ENCODE measurements at places on chromosomes 5 and 9.

- no peak for DNase-seq
Measured at GRCh38 chr5:156824800-156825199, 25.3 kb upstream of the PPP1R2B start.

- no peak for DNase-seq
Measured at GRCh38 chr5:180599981-180600553, 8.8 kb upstream of the SCGB3A1 start.

- no peak for DNase-seq
Measured at GRCh38 chr5:169367861-169368260, 66.9 kb upstream of the SLIT3 start.

DNA sequence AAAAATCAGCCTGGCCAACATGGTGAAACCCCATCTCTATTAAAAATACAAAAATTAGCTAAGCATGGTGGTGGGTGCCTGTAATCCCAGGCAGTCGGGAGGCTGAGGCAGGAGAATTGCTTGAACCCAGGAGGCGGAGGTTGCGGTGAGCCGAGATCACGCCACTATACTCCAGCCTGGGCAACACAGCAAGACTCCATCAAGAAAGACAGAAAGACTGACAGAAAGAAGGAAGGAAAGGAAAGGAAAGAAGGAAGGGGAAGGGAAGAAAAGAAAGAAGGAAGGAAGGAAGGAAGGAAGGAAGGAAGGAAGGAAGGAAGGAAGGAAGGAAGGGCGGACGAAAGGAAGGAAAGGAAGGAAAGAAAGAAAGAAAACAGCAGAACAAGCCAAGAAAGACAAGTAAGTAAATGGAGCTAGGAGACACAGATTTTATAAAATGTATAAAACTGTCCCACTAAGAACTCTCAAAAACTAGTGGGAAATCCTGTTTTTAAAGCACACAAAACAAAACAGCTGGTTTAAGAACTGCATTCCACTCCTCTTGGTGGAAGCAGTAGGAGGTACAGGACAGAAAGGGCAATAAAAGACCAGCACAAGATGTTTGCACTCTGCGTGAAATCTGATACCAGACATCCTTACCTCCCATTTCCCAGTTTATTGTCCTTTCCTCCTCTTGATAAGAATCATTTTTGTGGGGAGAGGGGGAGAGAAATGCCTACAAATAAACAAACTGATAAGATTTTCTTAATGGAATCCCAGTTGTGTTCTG lies 46.7 kb downstream of the MYO10 start:
- no peak for DNase-seq

GRCh38 chr5:146283344-146283761 lies 55.3 kb upstream of the POU4F3 start:
- DNase-seq, result no peak

DNA sequence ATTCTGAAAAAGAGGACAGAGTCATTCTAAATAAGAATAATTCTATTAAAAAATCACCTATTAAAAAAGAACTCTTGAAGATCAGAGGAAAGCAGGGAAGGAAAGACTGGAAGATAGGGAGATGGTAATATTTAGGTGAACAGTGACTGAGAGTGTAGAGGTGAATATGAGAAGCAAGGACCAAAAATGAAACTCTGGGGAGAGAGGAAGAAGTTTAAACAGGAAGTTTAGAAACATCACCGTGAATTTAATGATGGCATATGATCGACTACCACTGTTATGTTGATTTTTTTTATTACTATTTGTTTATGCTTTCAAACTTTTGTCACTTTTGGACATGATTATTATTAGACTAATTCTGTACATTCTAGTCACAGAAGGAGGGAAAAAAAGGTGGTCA lies 1.7 kb upstream of the SPINK6 start:
- no peak for DNase-seq

DNA sequence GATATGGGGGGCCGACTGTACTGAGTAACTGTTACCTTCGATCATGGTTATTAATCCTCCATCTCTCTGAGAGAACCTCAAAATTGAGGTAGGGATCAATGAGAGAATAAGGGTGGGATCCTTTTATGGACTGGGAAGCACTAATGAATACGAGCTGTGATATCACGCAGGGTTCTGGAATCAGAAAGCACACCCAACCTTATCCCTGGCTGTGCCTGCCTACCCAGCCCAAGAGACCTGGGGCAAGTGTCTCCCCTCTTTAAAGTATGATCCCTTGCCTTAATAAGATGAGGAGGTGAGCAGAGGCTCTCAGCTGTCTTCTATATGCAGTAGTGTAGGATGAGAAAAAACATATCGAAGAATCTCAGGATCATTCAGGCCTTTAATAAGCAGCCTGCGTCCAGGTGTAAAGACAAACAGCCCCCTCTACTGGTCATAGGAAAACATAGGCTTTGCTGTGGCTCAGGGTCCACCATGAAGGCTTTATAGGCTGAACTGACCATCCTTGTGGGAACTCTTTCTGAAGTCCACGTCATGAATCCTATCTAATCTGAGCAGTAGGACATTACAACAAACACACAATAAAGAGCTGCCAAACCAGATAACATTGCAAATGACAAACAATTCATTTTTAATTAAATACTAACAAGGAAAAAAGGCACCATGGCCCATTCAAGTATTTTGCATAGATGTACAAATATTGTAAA lies 16.8 kb downstream of the NIPAL4 start:
- DNase-seq, result no peak

DNA sequence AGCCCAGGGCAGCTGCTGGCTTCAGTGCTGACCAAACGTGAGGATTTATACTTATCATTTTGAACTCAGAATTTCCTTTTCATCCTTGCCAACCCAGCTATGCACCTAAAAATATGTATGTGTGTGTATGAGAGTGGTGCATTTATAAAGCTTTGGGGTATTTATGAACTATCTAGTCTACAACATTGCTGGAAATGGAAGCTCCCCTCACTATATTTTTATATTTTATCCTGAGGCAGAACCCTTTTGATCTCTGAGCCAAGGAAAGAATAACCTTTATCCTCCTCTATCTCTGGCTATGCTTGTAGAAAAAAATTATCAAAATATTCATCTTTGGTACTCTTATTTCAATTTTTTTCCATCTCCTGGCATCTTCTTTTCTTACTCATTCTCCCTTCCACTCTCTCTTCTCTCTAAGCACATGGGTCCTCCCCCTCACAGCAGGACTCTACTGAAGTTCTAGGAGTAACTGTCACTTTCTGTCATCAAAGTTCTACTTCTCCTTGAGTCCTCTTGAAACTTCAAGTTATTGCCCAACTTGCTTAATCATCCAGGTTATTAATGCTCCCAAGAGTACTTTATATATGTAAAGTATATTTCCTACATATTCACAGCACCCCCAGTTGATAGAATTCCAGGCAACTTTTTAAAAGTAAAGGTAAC lies 190.9 kb downstream of the HINT1 start:
- no peak for DNase-seq

- no peak for DNase-seq
Measured at GRCh38 chr5:146962801-146963355, 84.3 kb upstream of the PPP2R2B start.

GRCh38 chr5:31270396-31270795 lies 76.9 kb downstream of the CDH6 start:
- DNase-seq, result no peak

DNA sequence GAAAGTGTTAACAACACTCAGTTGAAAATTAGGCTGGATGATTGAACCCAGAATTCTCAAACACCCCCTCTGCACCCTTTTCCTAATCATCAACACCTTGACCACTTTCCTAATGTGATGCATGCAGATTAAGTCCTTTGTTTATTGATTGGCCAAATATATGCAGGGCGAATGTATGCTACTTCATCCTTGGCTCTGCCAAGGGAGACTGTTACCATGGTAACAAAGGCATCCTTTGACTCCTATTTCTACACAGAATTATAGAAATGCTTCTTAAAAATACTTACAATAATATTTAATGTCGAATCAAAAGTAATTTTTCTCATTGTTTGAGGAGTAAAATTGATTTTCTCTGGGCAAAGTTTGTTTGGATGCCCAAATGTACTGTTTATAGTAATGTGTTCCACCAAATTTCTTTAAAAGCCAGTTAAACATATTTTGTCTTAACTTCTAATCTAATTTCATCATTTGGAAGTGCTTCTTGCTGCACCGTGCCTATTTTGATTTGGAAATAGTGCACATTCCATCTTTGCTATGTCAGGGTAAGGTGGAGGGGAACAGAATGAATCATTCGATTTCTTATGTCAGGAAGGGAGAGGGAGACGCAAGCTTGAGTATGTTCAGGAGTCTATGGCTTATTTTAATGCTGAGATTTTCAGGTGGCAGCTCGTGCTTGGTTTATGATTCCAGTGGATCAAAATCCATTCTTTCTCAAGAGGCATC lies 1384.3 kb upstream of the WWC1 start:
- DNase-seq, result no peak

DNA sequence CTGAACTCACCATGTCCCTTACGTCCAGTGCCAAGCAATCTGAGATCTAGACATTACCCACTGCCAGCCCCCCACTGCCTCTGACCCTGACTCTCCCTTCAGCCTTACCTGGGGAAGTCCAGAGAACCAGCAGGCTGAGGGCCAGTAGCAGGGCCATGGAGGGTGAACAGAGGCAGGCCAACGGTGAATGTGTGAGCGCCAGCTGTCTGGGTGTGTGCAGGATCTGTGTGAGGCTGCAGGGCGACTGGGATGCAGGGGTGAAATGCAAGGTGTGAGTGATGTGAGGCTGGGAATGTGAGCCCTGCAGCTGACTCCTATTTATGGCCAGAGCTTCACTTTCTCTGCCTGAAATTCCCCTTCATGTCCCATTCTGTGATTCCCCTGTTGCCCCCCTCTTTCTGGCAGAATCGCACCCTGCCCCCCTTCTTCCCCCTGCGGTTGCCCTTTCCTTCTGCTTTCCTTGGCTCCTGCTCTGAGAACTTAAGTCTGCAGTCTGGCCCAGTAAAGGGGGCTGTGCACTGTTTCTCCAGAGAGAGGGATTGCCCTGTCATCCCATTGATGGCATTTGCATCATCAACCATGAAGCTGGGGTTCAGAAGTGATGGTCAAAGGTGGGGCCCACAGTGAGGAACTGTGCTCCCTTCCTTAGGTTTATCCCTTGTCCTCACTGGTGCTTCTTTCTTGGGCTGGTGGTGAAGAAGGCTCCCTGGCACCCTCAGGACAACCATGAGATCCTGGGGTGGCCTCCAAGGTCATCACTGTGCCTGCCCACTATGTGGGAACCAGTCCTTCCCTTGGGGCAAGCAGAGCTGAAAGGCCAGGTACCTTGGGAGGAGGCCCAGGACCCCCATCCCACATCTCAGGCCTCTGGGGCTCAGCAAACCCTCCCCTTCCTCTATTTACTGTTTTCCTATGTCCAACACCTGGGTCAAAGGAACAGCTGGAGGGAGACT lies at the start of gene CCL19:
Gene CCL19, minus strand, starts transcription at position 294 of the 953 bp plus-strand sequence. Its CDS starts 137 bp downstream, at position 157.
- DNase-seq, result no peak

GRCh38 chr9:91815896-91816295 lies 134.1 kb downstream of the ROR2 start:
- DNase-seq, result no peak

DNA sequence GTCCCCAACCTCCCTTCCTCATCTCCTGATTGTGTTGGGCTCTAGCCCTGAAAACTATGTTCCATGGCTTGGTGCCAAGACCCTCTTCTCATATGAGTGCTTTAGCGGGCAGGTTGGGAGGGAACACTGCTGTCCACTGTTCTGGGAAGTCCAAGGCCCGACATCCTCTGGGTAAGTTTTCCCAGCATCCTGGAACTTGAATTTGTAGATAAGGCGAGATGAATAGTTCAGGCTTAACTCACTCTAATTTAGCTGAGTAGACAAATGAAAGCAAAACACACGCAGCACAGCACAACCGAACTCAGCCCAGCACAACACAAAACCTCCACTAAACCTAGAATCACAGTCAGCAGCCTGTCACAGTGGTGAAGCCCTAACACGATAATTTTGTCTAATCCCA lies 95.3 kb upstream of the SLC28A3 start:
- no peak for DNase-seq

GRCh38 chr5:56175488-56175887 lies 57.6 kb downstream of the ANKRD55 start:
- no peak for DNase-seq

- no peak for DNase-seq
Measured at GRCh38 chr9:130895481-130896232, 955 bp downstream of the QRFP start.

DNA sequence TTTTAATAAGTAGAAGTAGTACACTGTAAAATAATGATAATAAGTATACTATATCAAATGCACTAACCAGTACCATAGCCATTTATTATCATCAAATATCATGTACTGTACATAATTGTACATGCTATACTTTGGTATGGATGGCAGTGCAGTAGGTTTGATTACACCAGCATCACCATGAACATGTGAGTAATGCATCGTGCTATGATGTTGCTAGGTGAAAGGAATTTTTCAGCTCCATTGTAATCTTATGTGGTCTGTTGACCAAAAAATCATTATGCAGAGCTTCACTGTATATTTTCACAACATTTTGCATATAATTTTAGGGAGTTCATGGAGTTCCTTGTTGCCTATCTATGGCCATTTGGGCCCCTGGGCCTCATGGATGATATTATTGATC lies 72.2 kb upstream of the HMHB1 start:
- DNase-seq, result no peak

DNA sequence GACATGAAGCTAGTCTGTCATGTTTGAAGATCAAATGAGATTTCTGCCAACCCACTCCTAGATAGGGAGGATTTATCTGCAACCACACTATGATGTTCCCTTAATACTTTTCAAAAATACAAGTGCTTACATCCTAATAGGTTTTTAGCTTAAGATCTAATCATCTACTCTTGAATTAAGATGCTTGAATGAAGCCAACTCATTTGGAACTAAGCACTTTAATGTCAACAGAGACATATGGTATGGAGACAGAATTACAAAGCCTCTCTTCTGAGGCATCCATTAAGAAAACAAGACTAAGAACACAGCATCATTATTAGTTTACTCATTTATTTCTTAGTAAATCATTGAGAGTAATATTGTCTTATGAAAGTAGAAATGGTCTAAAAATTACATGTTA lies 139.3 kb upstream of the NFIB start:
- no peak for DNase-seq

GRCh38 chr9:127212453-127212852 lies 52.1 kb upstream of the GARNL3 start:
- no peak for DNase-seq

DNA sequence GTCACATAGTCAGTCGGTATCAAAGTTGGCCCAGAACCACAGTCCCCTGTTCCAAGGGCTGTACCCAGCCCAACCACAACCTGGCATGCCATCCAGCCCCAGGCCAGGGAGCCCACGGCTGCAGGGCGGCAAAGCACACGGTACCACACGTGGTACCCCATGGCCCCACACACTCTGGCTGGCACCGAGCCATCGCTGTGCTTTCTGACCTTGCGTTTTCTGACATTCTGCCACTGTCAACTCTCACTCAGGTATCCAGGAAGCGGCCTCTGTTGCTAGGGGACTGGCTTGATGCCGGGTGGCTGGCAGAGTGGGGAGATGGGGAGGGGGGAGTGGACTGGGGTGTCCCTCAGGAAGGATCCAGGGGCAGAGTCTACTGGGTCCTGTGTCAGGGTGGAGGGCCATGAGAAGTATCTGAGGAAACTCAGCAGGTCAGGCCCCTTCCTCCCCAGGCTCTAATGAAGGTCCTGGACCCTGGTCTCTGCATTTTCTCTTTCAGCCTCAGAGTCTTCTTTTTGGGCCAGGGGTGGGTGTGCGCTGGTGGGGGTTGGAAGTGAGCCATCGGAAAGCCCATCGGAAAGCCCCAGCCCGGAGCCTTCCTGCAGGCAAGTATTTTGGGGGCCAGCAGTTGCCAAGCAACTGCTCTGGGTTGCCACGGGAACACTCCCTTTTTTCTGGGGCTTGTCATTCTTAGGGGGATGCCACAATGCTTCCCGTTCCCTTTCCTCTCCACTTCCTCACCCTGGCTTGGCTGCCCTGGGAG lies 21.0 kb upstream of the RALGDS start:
- DNase-seq, result no peak
